Smooth muscle cell of the pulmonary artery (primary cell): ENCODE measurements at places on chromosomes 5 and 9. TPM values are rescaled to one million over a fixed set of nuclear protein-coding genes. Genes with fewer than 3 reads are reported as not detected.

HTR1A gene
- total RNA-seq = not detected in 2 replicates

RIGI gene
- total RNA-seq = 6.7 and 7.4 TPM in 2 replicates

PALM2AKAP2 gene
- 25.2 and 42.6 TPM in 2 replicates for total RNA-seq

CTNND2 gene
- total RNA-seq = not detected in 2 replicates

LCN9 gene
- total RNA-seq = not detected in 2 replicates

ATG10 gene
- 7.9 and 8.1 TPM in 2 replicates for total RNA-seq

FOXD4 gene
- 0.13 and 0.17 TPM in 2 replicates for total RNA-seq

OGN gene
- total RNA-seq = 12.8 and 24.7 TPM in 2 replicates

GABRP gene
- not detected in 2 replicates for total RNA-seq

PCDHAC2 gene
- total RNA-seq = 0.43 and 1.3 TPM in 2 replicates
